ENCODE measurements at places on chromosomes 7 and 10.

DNA sequence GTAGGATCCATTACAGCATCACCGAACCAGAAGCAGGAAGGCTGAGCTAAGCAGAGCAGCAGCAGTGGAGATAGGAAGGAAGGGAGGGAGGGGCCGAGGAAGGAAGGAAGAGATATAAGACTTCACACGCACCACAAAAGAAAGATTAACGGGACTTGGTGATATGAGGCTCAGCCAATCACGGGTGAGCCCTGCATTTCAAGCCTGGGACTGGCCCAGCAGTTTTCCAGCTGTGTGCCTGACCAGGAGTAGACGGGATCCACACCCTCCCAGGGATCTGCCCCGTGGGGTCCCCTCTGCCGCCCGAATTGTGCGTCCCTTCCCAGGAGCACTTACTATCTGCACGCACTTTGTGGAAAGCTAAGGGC, 16.2 kb downstream of the ATG9B start:
- DNase-seq = no peak

DNA sequence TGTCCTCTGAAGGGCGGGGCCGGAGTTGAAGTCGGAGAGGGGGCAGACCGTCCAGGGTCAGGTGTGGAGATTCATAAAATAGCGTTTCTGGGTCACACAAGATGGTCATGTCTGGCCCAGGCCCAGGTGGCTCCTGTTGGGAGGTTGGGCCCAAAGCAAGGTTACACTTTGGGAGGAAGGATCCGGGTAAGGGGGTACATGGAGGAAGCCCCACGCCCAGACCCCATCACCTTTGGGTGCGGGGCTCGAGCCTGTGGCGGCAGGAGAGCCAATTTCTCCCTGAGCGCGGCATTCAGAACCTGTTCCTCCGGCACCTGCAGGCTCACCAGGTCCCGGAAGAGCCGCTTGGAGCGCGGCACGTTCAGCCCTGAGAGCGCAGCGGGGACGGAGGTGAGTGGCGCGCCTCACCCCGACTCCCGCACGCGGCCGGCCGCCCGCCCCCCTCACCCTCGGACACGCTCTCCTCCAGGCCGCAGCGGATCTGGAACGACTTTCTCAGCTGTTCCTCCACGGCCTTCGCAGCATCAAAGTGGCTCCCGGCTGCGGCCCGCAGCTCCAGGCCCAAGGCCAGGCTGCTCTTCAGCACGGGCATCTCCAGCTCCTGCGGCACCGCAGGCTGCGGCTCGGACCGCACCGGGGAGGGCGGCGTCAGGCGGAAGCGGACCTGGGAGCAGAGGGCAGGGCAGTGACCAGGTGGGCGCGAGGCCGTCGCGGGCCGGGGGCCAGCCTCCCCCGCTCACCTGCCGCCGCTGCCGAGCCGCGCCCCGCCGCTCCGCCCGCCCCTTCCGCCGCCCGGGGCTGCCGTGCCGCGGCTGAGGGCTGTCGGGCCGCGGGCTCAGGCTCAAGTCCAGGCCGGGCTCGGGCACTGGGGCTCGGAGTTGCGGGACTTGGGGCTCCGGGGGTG, 644 bp downstream of the PPP1R35 start:
- DNase-seq = no peak

DNA sequence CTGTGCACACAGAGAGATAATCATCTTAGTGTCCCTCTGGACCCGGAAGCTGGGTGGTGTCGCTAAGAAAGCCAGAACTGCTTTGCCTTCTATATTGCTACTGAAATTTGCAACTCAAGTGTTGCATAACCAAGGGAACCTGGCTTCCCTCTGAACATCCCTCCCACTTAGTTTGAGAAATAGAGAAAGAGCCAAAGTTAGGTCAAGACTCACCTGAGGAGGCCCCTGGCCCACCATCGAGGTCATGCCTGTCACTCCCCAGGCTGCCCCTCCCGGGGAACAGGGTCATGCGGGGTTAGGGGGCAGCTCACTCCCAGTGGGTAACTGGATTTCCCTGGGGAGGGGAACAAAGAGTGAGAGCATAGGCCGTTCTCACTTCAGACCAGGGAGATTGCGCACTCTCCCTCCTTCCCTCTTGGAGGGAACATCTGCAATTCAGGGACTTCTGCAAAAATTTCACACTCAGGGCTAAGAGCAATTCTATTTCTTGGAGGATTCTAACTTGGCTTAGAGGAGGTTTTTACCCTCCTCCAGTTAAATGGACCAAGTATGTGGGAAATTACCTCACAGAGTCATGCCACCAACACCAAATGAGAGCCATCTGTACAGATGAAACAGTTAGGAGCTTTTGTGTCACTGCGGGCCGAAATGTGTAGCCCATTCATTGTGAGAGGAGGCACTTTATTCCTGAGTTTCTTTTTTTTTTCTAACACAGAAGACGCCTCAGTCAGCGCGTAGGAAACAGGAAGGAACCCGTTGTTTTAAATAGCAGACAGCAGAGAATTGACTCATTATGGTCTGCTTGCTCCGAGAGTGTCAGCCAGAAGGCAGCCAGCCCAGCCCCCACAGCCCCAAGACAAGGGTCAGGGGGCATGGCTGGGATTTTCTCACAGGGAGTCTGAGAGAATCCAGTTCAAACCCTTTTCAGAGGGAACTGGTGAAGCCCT, 221.3 kb downstream of the ARHGAP12 start:
- peak; percentile 67 for DNase-seq

DNA sequence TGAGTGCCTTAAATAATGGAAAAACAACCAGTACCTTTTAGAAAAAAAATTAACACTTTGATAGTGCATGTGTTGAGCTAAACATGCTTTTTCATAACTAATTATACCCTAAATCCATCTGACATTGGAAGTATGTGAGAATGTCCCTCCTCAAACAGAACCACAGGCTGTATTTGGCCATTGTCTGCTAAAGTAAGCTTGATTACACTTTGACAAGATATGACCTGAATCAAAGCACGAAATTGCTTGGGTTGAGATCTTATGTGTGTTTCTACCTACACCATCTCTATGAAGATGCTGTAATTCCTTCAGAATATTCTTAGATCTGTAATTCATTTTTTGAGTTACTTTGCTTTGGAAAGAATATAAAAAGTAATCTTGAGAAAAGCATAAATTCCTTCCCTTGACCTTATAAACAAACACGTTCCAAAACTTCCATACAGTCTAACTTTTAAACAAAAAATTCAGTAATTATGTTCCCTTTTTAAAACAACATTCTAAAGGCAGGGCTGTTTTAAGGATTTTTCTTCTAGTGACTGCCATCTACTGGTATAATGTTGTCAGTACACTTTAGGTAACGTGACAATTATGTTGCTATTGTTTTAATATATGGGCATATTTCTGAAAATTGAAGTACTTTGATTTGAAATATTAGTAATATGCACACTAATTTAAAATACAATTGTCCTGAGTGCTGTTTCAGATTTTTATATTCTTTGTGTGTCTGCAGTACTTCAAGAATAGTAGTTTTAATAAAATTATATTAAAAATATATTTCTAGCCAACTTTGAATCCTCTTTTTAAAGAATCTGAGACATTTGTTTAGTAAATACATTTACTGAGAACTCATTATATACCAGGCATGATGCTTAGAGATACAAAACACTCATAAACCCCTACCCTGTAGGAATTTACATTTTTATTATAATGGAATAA, 20.9 kb downstream of the CD36 start:
- DNase-seq = peak; percentile 29

DNA sequence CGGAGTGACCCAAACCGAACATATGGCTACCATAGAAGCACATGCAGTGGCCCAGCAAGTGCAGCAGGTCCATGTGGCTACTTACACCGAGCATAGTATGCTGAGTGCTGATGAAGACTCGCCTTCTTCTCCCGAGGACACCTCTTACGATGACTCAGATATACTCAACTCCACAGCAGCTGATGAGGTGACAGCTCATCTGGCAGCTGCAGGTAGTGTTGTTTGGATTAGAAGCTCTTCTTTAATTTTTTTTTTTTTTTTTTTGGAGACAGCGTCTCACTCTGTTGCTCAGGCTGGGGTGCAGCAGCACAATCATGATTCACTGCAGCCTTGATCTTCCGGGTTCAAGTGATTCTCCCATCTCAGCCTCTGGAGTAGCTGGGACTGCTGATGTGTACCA, 45.8 kb downstream of the NRF1 start:
- no peak for DNase-seq

GRCh38 chr7:20374399-20374798, 43.7 kb downstream of the ITGB8 start:
- DNase-seq = no peak

GRCh38 chr7:91910171-91910570, 29.7 kb upstream of the MTERF1 start:
- DNase-seq = no peak

- DNase-seq = no peak
Measured at GRCh38 chr7:129853661-129854268, 99.0 kb downstream of the UBE2H start.

GRCh38 chr10:34031400-34031799, 696.9 kb upstream of the NRP1 start:
- DNase-seq = peak; percentile 79

DNA sequence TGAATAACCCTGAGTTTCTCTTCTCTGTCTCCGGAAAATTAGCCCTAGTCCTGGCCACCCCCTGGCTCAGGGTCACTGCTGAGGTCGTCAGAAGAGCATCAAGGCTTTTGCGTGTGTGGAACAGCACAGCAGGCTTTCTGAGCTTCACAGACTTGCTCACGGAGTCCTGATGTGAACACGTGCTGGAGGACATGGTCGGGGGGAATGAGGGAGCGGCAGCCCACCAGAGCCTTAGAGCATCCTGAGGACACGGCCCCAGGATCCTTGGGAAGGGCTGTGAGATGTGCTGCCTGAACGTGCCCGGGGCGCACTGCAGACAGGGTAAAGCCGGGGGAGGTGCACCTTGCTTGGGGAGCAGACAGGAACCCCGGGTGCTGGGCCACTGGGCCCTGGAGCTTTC, 28.8 kb downstream of the TMEM120A start:
- DNase-seq = no peak

- DNase-seq = peak; percentile 25
Measured at GRCh38 chr10:32055478-32056135, 618 bp downstream of the KIF5B start.

DNA sequence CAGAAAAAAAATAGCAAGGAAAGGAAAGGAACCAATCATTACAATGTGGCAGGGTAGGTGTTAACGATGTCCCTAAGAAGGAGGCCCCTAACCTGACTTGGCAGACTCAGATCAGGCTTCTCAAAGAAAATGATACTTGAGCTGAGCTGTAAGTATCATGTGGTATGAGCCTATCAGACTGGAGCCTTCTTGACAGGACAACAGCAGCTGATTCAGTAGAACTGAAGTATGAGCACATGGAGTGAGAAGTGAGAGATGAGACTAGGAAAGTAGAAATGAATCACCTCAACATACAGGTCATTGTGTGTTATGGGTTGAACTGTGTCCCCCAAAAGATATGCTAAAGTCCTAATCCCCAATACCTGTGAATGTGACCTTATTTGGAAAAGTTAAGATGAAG, 66.3 kb downstream of the MTERF1 start:
- no peak for DNase-seq

- no peak for DNase-seq
Measured at GRCh38 chr7:84912993-84913635, 273.7 kb downstream of the SEMA3D start.

- DNase-seq = no peak
Measured at GRCh38 chr10:100014071-100014762, 4.5 kb upstream of the DNMBP start.

DNA sequence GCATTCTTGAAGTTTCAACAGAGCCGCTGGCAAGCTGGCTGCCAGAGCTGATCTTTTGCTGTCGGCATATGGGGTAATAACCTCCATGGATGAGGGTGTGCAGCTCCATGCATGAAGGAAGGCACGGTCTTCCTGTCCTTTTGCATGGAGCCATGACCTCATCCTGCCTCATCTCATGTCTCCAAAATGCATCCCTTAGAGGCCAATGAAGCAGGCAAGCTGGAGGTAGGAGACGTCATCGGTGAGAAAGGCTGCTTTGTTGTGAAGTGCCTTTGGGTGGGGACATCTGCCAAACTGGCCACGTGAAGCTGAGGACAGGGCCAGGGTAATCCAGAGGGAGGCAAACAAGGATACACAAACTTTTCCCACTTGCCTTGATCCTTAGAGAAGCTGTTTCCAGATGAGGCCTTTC, 161.5 kb upstream of the TBX20 start:
- DNase-seq = no peak

GRCh38 chr7:82566752-82567151, 123.2 kb upstream of the CACNA2D1 start:
- DNase-seq = no peak

DNA sequence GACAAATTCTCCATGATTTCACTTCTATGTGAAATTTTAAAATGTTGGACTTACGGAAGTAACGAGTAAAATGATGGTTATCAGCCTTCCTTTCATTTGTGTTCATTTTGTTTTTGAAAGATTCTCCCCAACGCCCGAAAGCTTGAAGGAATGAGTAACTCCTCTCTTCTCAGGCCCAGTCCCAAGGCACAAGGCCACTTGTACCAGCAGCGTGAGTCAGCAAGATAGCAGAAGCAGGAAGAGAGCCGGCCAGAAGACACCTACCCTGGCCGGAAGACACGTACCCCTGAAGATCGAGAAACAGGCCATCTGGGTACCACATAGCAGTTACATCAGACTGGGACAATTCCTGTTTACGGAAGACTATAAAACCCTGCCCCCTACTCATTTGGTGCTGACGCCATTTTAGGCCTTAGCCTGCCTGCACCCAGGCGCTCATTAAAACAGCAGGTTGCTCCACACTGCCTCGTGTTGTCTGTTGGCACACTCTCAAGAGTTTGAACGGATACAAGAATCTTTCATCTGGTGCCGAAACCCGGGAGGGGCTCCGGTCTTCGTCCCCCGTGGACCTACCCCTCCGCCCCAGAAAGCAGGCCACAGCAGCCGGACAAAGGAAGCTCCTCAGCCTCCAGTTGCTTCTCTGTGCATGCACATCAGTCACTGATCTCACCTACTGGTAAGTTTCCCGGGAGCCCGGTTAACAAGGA, 60.4 kb downstream of the LRRC17 start:
- no peak for DNase-seq

DNA sequence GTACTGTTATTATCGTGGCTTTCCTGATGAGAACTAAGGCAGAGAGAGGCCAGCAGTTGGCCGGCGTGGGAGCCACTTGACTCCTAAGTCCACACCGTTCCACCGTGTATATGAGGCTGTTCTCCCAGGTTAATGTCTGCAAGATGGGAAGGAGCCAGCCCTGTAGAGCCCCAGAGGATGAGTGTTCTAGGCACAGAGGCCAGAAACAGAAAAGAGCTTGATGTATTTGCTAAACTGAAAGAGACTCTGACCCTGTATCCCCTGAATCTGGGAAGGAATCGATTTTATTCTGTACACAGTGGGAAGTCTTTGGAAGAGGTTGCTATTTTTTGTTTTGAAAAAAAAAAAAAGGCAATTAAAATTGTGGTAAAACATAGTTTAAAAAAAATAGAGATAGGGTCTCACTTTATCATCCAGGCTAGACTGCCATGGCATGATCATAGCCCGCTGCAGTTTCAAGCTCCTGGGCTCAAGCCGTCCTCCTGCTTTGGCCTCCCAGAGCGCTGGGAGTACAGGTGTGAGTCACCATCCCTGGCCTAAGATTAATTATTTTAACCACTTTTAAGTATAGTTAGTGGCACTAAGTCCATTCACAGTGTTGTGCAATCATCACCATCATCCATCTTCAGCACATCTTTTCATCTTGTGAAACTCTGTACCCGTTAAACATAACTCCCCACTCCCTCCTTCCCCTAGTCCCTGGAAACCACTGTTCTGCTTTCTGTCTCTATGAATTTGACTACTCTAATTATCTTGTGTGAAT, 348.8 kb downstream of the SDK1 start:
- DNase-seq = no peak

Data from stromal cell of bone marrow (primary cell).